Ovary (tissue), 10 donors: ENCODE measurements at places on chromosomes 4 and X.

DNA sequence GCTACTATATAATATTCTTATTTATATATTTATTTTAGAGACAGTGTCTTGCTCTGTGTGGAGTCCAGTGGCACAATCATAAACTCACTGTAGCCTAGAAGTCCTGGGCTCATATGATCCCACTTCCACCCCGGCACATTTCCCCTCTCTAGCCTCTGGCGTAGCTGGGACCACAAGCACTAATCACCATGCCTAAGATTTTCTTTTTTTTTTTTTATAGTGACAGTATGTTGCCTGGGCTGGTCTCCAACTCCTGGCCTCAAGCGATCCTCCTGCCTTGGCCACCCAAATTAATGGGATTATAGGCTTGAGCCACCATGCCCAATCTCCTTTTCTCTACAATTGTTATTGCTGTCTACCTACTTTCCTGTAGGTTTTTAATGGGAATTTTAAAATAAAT lies 74.1 kb upstream of the BMP3 start:
- no peak for DNase-seq

DNA sequence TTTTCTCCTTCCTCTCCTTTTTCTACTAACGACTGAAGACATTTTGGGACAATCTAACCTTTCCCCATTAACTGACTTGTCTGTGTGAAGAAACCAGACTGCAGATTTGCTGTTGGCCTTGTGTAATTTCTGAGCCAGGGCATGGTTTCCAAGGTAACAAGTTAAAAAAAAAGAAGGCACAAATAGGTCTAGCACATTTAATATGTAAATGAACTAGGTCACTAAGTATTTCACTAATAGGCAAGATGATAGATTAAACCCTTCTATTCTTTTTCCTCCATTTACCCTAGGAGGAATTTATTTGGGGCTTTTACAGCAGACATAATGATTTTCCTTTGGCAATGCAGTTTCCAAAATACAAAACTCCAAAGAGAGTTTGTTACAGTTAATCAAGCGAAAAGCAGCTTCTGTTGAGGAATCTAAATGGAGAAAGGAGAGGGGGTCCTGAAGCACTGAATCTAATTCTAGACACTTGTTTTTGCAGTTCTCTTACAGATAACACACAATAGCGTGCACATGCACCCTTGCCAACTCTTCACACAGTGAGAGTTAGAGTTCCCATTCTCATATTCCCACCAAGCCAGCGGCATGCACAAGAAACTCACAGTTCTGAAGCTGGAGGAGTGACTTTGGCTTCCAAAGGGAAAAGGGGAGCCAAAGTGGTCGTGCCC lies 72.0 kb downstream of the TSPAN5 start:
- DNase-seq = no peak

GRCh38 chr4:21991050-21991449 lies 42.5 kb upstream of the KCNIP4 start:
- DNase-seq = no peak

- no peak for DNase-seq
Measured at GRCh38 chr4:75099321-75099720, 166.4 kb downstream of the PARM1 start.

DNA sequence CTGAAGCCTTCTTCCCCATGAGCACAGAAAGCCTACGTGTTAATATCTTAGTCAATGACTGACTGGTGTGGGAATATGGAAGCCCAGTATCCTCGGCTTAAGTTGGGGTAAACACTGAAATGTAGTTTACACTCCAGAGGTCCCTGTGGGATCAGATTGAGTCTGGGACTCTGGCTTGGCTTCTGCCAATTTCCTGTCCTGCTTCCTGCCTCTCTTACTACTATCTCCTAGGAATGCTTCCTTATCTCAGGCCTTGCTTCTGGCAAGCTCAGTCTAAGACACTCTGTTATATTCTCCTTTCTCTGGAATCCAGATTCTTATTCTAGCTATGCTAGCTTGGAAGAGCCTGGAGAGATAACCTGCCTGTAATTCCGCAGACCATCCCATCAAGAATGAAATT lies 174.0 kb upstream of the LDB2 start:
- DNase-seq = no peak

DNA sequence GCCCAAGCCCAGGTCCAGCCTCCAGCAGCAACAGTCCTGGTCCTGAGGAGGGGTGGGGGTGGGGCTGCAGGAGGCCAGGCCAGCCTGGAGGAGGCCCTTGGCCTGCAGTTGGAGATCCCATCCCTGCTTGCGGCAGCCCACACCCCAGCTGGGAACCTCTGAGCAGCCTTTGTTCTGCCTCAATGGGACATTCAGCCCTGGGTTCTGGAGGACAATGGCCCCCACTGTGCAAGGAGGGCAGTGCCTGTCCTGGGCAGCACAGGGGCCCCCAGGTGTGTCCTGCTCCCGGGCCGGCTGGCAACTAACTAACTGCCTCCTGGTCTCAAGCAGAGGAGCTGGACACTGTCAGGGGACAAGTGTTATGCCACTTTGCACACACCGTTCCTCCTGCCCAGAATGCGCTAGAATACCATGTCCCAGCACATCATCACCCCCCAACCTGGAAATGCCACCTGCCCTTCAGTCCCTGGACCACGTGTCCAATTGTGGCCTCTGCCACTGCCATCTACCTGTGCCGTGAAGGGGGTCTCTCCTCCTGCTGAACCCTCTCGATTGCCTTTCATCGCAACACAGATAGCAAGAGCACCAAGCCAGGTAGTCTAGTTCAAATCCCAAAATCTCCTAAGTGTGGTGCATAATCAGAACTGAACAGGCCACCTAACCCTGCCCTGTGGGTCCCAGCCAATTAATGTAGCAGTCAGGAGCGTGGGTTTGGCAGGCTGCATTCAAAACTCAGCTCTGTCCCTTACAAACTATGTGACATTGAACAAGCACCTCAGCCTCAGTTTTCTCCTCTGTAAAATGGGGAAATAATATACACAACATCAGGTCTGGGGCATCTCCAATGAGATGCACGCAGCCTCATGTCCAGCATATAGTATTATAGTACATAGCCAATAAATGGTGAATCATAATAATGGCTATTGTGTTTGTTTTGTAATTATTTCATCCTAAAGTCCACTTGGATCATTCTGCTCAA lies 8.8 kb downstream of the PPP2R2C start:
- no peak for DNase-seq

DNA sequence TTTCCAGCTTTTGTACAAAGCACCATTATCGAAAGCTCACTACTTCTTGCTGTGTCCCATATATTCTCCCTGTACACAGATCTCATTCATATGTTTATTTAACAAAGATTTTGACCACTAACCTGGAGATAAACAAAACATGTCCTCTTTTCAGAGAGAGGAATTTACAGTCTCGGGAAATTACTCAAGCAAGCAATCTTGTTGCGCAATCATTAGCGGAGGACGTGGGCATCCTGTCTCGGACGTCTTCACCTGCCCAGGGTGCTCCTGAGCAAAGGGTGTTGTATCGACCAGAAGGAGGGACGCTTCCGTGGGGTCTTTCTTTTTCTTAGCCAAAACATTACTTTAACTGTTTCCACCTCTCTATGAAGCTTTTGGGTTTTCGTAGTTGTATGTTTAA lies 66.5 kb upstream of the CLCN4 start:
- DNase-seq = no peak

DNA sequence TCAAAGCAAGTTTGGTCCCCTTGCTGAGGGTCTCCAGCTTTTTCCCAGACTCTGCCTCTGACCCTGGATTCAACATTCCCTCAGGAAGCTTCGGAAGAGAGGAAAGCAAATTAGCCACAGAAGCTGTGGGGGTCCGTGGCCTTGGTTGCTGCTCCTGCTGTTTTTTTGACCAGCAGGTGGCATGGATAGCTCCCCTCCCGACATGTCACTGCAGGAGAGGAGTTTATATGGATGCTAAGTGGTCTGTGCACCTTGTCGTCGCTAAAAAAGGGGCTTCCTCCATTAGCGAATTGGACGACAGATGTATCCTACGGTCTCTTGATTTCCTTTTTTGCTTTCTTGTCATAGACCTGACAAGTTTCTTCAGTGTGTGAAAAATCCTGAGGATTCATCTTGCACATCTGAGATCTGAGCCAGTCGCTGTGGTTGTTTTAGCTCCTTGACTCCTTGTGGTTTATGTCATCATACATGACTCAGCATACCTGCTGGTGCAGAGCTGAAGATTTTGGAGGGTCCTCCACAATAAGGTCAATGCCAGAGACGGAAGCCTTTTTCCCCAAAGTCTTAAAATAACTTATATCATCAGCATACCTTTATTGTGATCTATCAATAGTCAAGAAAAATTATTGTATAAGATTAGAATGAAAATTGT lies 70.2 kb downstream of the CD38 start:
- no peak for DNase-seq
